Stimulated activated CD4-positive, alpha-beta T cell treated with anti-CD3 and anti-CD28 coated beads, TNF-alpha, amount 100 ng/mL, for 48 hours (primary cell): ENCODE measurements at places on chromosomes 2 and 18.

DNA sequence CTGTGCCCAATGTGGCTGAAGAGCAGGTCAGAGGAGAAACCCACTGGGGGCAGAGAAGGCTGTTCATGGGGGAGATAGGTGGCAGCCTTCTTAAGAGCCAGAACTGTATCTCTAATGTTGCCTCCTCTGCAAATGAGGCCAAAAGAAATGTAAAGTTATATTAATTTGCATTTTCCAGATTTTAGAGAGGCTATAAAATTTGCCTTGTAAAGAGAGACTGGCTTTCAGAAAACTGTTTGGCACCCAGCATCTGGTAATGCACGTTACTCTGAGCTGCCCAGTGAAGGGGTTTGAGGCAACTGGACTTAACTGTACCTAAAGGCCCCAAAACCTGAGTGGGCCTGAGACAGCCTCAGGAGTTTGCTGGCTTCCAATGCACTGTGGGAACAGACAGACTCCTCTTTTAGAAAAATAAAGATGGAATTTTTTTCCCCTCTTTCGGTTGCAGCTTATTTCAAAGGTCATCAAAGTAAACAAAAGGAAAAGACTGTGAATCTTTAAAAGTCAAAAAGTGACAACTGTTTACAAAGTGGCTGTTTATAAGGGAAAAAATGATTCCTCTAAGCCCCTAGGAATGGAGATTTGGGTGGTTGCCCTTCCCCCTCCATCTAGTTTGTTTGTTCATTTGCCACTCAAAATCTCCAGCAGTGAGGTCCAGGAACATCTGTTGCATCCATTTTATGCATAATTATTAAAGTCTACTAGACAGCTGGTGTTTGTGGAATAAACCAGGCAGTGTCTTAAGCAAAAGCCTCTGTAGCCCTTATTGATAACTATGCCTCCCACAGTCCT, 132.2 kb upstream of the ZFP36L2 start:
- no peak for DNase-seq

- no peak for DNase-seq
Observed at GRCh38 chr2:240561325-240561971, 1.3 kb downstream of the DUSP28 start.

DNA sequence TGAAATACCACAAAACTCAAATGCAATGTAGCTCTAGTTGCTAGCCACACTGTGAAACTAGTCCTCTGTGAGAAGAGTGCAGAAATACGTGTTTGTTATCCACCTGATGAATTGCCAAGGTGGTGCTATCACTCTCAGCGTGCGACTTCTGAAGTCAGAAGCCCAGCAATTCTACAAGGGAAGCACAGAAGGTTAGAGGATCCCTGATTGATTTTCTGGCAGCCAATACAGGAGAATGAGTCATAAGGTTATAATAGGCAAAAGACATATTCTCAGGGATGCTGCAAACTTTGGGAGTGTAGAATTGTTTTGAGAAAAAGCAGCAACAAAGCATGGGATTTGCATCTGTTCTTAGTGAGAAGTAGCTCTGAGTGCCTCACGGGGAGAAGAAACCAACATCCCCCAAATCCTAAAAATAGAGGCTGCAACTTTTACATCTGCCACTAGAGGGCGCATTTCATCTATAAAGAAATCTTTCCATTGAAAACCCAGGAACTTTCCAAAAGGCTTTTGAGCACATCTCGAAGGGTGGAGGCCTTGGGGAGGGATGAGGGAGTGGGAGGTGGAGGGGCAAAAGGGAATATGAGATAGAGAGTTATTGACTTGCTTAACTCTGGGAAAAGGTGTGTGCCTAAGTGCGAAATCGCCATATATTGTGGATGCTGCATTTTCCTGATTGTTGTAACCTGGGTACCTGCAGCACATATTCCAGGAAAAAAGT, 78.0 kb downstream of the TMEM182 start:
- peak; percentile 22 for DNase-seq

DNA sequence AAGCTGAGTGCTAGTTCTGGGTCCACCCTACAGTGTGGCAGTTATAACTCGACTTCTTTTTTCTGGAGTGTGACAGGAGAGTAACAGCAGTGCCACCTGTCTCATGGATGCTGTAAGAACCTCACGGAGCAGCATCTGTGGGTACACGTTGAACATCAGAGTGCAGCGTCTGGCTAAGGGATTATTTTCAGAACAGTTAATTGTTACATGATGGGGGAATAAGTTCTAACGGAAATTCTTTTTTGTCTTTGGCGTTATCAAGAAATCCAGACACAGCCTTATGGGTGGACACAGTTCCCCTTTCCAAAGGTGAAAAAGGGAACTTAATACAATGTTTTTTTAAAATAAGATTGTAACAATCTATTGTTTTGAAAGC, 28.3 kb upstream of the TOGARAM2 start:
- DNase-seq, result no peak

GRCh38 chr2:74703373-74703772, 49.3 kb downstream of the SEMA4F start:
- DNase-seq, result no peak

GRCh38 chr2:207983641-207984042, 41.7 kb downstream of the PLEKHM3 start:
- DNase-seq, result no peak
